CD4-positive, alpha-beta T cell treated with Interleukin-4 for 1 hour (primary cell): ENCODE measurements at places on chromosomes 13 and 19.

GRCh38 chr13:53005626-53006025, 23.0 kb upstream of the OLFM4 start:
- no peak for DNase-seq

- no peak for DNase-seq
These were observed 95.3 kb upstream of the SLC15A1 start for GRCh38 chr13:98847780-98848179.

- DNase-seq: no peak
These were observed 19.6 kb downstream of the FUZ start for GRCh38 chr19:49793561-49793840.

DNA sequence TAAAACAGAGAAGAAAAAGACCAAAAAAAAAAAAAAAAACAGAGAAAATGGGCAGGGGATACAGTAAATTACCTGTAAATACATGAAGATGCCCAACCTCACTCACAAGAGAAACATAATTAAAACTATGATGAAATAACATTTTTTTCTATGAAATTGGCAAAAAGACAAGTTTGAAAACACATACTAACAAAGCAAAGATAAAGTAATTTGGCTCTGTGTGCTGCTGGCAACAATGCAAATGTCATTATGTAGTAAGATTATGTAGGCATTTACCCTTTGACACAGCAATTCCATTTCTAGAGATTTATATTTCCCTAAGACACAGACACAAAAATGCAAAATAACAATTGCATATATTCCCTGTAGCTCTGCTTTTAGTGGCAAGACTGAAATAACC, 20.2 kb downstream of the ZC3H13 start:
- no peak for DNase-seq

DNA sequence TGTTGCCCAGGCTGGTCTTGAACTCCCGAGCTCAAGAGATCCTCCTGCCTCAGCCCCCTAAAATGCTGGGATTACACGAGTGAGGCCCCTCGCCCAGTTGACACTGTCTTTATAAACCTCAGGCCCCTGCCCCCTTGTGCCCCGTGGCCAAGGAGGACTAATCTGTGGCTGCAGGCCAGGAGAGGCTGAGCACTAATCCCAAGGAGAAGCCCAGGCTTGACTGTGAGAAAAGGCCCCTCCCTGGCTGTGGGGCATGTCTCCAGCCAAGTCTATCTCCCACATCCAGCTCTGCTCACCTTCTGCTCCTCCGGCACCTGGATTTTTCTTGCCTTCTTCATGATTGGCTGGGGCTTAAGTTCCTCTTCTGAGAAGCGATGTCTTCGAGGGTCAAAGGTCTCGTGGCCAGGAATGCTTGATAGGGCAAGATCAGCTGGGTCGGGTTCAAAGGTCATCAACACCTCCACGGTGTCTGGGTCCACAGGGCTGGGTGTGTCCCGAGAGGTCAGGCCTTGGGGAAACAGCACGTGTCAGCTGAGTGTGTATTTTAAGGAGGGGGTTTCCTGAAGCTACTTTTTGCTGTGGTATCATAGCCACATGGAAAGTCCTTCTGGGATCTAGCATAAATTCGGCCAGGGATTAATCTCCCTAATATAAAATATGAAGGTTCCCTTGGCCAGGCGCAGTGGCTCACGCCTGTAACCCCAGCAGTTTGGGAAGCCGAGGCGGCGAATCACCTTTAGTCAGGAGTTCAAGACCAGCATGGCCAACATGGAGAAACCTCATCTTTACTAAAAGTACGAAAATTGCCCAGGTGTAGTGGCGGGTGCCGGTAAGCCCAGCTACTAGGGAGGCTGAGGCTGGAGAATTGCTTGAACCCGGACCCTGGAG, 3.8 kb downstream of the DBP start:
- no peak for DNase-seq

GRCh38 chr13:73169971-73170370, 111.2 kb downstream of the KLF5 start:
- DNase-seq: no peak

DNA sequence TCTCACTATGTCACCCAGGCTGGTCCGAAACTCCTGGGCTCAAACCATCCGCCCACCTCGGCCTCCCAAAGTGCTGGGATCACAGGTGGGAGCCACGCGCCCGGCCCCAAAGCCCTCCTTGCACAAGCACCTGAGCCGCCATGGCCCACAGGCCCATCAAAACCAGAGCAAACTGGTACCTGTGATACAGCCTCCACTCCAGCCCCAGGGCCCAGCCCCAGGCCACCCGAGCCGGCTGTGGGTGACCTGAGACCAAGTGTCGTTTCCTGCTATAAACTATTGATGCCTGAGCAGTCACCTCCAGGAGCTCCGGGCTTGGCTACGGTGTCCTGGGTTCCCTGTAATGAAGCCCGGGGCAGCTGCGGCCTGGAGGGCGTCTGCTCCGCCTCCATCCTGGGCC, 9.7 kb upstream of the PTBP1 start:
- no peak for DNase-seq

DNA sequence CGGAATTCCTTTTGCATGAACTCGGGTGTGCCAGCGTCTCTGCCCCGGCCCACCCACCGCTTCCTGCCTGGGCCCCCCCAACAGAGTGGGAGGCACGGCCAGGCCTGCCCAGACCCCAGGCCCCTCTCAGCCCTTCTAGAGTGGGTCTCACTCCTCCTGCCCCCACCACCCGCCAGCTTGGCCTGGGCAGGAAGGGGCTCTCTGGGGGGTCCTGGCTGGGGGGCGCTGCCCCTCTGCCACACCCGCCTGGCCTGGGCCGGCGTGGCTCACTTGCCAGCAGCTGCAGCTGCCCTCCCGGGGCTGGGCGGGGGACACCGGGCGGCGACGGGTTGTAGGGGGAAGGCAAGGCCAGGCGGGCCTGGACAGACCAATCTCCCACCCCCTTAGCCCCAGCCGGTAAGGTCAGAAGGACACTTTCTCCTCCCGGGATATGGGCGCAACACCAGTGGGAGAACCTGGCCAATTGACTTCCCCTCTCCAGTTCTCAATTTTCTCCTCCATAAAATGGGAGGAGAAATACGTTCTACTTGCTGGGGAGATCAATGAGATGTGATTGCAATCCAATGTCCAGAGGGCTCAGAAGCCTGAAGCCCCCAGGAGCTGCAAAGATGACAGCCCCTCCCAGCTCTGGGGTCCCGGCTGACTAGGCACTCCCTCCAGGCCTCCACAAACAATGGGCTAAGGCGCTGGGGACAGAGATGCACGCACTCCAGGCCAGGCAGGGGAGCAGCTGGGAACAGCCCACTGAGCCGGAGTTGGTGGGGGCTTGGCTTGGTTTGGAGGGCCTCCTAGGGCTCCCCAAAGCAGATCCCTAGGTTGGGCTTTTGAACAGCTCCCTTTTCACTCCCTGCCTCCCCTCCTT, 2.4 kb downstream of the CRLF1 start:
- DNase-seq: no peak

DNA sequence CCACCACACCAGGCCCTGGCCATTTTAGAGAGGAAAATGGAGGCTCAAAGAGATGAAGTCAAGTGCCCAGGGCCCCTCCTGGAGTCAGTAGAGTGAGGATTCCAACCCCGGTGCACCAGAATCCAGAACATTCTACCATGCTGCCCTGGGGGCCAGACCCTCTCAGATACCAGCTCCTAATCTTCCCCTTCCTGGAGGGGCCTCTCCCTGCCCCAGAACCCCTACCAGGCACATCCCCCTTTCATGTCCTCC, 11.1 kb downstream of the CAPN12 start:
- no peak for DNase-seq

- DNase-seq: no peak
These were observed 23.4 kb downstream of the MPND start for GRCh38 chr19:4366666-4367335.

- DNase-seq: no peak
These were observed 151.5 kb downstream of the ZNF737 start for GRCh38 chr19:20414120-20414519.

- DNase-seq: no peak
These were observed 45.8 kb upstream of the RCBTB2 start for GRCh38 chr13:48578516-48579164.

GRCh38 chr13:110953833-110954532, 39.1 kb upstream of the ANKRD10 start:
- no peak for DNase-seq

- no peak for DNase-seq
These were observed 99.7 kb downstream of the ENOX1 start for GRCh38 chr13:43687038-43687437.
